ENCODE measurements at places on chromosomes 12 and 14. TPM values are rescaled to one million over a fixed set of nuclear protein-coding genes. Genes with fewer than 3 reads are reported as not detected.

Gene PCED1B
- total RNA-seq: 5.1 TPM

GRCh38 chr12:99529966-99530365, 117.6 kb upstream of the GARIN6 start:
- DNase-seq: peak; percentile 53

GRCh38 chr12:6452944-6453630, 1.2 kb downstream of the TAPBPL start:
- DNase-seq: no peak

Gene SLC5A8
- total RNA-seq: not detected

DNA sequence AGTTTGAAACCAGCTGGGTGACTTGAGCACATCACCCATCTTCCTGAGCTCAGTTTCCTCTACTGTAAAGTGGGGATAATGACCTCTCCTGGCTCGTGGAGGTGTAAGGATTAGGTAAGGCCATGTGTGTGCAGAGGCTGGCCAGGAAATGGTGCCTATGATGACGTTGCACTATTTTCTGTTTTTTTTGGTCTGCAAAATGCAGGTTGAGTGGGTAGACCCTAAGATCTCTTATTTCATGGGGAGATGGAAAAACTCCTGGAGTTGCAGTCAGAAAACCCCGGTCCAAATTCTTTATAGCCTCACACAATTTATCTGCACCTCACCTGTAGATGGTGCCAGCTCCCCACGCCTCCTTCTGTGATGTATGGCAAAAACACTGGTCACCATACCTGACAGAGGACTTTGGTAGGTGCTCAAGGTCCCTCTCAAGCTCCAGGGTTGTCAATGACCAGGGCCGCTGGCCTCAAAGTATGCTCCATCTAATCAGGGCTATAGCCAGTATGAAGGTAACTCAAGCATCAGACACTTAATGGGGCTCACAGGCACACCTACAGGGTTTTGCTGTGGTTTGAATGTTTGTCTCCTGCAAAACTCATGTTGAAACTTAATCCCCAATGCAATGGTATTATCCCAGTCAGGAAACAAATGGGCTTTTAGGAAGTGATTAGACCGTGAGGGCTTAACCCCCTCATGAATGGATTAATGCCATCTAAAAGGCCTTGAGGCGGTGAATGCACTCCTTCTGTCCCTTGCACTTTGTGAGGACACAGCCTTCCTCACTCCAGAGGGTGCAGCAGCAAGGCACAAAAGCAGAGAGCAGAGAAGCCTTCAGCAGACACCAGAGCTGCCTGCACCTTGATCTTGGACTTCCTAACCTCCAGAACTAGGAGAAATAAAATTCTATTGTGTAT, 17.6 kb downstream of the C14orf132 start:
- peak; percentile 56 for DNase-seq
